ENCODE measurements at places on chromosomes 6 and 20. TPM values are rescaled to one million over a fixed set of nuclear protein-coding genes. Genes with fewer than 3 reads are reported as not detected.

The DPPA5 gene
- not detected for total RNA-seq

The FAM209B gene
- total RNA-seq: 0.13 TPM

The TNXB gene
- 108 TPM for total RNA-seq

The MAK gene
- 0.04 TPM for total RNA-seq

The NCOA7 gene
- total RNA-seq: 5.9 TPM

The BFSP1 gene
- total RNA-seq: 2.3 TPM

The KIAA1755 gene
- 8.7 TPM for total RNA-seq

The SLC22A23 gene
- total RNA-seq: 1.1 TPM

The SLC17A1 gene
- not detected for total RNA-seq

The IMPG1 gene
- 0.22 TPM for total RNA-seq

The RAMACL gene
- total RNA-seq: 0.71 TPM

The BPIFB2 gene
- not detected for total RNA-seq

The PPIL6 gene
- 5.9 TPM for total RNA-seq

The PRL gene
- 0.13 TPM for total RNA-seq

The NMBR gene
- total RNA-seq: 0.09 TPM

The TPD52L1 gene
- 39.8 TPM for total RNA-seq

All from muscle of leg (tissue), 16 donors.